NCI-H774 (cell line): ENCODE measurements at places on chromosomes 1 and 21.
A peak's percentile ranks its signal among the peaks of the same experiment; 100 is the strongest.

- no peak for DNase-seq
These were observed 4.6 kb downstream of the OBSCN start for GRCh38 chr1:228212415-228212965.

- DNase-seq, result no peak
These were observed 26.4 kb downstream of the HHIPL2 start for GRCh38 chr1:222521299-222522104.

DNA sequence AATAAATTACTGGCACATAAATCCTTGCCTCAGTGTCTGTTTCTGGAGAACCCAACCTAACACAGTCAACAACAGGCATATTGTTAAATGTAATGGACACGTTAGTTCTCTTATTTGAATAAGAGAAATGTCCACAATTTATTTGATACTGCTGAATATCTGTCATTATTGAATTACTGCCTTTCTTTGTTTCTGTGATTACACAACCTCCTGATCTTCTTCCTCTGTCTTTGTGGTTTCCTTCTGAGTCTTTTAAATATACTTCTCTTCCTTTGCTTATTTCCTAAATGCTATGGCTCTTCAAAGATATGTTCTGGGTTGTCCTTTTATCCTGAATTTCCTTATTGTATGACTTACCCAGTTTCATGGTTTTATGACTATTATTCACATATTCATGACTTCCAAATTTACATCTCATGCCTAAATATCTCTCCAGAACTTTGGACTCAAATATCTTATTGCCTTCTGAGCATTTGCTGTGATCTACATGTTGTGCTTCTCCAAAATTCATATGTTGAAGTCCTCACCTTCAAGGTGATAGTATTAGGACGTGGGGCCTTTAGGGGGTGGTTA is 39.9 kb downstream of the MSH4 start:
- DNase-seq, result no peak

- no peak for DNase-seq
These were observed 118.4 kb downstream of the PIGK start for GRCh38 chr1:77100875-77101274.

- peak; percentile 87 for DNase-seq
These were observed at the start of gene SDF4 for GRCh38 chr1:1231400-1232207. TSS of gene SDF4 (minus strand) at chr1:1232001. CDS start at chr1:1228772, 3,229 bp downstream.

DNA sequence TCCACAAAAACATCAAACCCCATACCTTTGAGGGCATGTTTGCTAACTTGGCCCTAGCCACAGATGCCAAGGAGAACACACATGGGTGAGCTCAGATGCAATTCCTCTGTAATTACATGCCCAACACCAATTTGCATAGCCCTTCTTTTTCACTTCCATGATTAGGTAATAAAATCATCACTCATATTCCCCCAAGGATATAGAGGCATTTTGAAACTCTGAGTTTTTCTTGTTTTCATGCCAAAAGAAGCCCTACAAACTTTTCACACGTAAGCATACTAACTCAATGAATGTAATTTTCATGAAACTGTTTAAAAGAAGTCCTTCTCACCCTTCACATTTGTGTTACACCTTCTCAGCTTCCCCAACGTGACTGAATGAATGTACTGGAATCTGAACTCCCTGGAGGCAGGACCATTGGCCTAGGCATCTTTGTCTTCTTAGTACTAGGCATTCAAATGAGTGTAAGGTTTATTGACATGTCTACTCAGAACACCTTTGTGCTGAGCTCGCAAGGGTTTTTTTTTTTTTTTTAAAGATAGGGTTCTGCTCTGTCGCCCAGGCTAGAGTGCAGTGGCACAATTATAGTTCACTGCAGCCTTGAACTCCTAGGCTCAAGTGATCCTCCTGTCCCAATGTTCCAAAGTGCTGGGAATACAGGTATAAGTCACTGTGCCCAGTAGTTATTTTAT is 31.0 kb downstream of the FBXO42 start:
- DNase-seq, result no peak

GRCh38 chr1:116426401-116426800 is 53.4 kb downstream of the ATP1A1 start:
- no peak for DNase-seq

DNA sequence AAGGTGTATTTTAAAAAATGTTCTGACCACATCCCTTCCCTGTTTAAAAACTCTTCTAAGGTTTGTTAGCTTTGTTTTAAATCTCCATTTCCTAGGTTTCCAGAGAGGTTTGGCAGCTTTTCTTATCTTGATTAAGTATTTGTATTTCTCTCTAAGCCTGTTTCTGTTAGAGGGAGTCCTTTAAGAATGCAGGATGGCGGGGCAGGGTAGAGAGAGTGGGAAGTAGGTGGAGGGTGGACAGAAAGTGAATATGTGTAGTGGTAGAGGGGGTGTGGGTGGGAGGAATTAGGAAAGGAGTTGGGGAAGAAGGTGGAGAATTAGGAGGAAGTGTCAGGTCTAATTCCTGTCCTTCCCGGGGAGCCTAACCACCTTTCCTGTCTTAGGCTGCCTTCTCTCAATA is 21.2 kb upstream of the SERBP1 start:
- no peak for DNase-seq

GRCh38 chr21:33998402-33998801 is 75.0 kb upstream of the MRPS6 start:
- no peak for DNase-seq

GRCh38 chr1:94285031-94285654 is 47.8 kb upstream of the ARHGAP29 start:
- no peak for DNase-seq

GRCh38 chr21:45146801-45147200 is 72.4 kb downstream of the ADARB1 start:
- DNase-seq, result no peak

- peak; percentile 92 for DNase-seq
These were observed 25.3 kb downstream of the A3GALT2 start for GRCh38 chr1:33295450-33296081.

- DNase-seq, result no peak
These were observed 8.0 kb downstream of the DDI2 start for GRCh38 chr1:15625056-15625917.

DNA sequence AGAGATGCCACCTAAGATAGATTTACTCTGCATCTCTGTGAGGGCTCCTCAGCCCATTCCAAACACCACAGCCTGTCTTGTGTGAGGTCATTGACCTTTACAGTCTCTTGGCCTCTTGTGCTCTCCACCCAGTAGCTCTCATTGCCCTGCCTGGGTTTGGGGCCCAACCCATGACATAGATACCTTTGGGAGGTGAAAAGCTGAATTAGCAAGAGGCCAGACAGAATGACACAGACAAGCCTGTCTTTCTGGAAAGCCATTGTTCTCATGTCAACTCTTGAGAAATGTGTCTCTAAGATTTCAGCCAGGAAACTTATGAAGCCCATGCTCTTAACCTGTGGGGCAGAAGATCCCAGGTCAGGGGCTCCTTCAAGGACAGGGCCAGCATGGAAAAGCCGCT is 18.4 kb upstream of the F3 start:
- no peak for DNase-seq

GRCh38 chr1:118290571-118290970 is 105.5 kb upstream of the SPAG17 start:
- no peak for DNase-seq

- DNase-seq, result no peak
These were observed 31.4 kb downstream of the IFI16 start for GRCh38 chr1:159040893-159041724.

GRCh38 chr21:37665230-37666024 is 250.8 kb downstream of the KCNJ6 start:
- DNase-seq, result no peak

DNA sequence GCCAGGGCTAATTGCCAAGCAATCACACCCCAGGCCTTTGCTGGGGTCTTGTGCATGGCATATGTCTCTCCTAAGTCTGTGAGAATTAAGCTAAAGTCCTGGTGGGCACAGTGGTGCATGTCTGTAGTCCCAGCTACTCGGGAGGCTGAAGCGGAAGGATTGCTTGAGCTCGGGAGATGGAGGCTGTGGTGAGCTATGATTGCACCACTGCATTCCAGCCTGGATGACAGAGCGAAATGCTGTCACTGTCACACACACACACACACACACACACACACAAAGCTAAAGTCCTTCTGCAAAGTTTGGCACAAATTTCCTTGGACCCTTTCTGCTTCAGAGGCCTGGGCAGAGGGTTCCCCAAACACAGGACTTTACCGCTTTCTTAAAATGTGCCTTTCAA is 31.3 kb upstream of the DNAJC11 start:
- no peak for DNase-seq

- DNase-seq, result no peak
These were observed 610 bp downstream of the SCYL3 start for GRCh38 chr1:169892927-169893644.

GRCh38 chr1:109617291-109617801 is 2.1 kb downstream of the GNAT2 start:
- no peak for DNase-seq

- no peak for DNase-seq
These were observed 4.6 kb downstream of the AGTRAP start for GRCh38 chr1:11740258-11741192.

DNA sequence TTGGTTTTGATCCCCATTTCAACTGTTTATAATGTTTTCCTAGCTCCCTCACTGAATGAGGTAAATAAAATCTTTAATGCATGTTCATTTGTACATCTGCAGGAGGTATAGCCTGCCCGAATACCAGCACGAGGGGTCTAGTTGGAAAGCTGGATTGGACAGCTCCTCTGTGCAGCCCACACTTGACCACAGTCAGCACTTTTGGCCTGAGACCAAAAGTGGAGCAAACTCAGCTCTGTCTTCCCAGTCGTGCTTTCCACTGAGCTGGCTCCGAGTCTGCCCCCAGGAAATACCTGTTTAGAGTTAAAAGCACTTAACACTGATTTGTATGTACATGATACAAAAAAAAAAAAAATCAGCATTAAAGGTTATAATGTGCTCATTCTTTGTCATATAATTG is 224.4 kb downstream of the DSCAM start:
- no peak for DNase-seq

GRCh38 chr1:36590264-36590663 is 107.6 kb upstream of the CSF3R start:
- DNase-seq, result no peak

- DNase-seq, result peak; percentile 33
These were observed 235.0 kb upstream of the FGGY start for GRCh38 chr1:59061876-59062275.

GRCh38 chr1:11316701-11317100 is 43.7 kb downstream of the UBIAD1 start:
- no peak for DNase-seq

DNA sequence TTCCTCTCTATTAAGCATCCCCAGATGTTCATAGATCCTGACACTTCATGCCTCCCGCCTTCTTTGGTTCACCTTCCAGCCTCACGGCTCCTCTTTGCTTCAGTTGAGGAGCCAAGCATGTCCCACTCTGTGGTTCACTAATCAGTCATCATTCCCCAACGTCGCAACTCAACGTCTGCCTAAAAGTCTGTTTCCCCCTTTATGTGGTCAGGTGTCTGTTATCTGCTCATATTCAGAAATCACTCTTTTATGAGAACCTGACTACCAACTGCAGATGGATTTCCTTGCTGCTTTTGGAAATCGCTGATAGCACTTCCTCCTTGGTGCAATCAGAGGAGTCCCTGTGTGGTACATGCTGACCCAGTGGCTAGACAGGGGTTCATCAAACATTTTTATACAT is 94.1 kb upstream of the VANGL1 start:
- DNase-seq, result no peak

- DNase-seq, result no peak
These were observed 44.2 kb downstream of the OSBPL9 start for GRCh38 chr1:51661081-51661518.

DNA sequence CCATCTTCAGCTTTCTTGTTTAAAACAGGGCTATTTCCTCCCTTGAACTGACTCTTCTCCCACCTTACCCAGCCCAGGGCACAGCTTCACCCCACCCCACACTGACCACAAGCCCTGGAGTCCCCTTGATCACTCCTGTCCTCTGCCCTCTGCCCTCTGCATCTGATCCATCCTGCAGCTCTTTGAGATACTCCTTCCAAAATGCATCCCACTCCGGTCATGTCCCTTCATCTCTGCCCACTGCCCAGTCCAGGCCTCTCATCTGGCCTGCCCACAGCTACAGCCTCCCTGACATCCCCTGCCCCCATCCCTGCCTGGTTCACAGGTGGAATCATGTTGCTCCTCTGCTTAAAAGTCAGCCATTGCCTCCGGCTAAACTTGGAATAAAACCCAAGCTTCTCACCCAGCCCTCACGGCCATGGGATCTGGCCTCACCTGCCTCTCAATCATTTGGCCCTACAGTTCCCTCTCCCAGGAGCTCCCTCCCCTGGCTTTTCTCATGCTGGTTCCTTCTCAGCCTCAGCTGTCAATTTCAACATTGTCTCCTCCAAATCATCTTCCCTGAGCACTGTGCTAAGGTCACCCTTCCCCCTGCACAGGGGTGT is 202.0 kb downstream of the MATN1 start:
- DNase-seq, result no peak

- no peak for DNase-seq
These were observed 22.1 kb downstream of the AIM2 start for GRCh38 chr1:159054427-159054826.

DNA sequence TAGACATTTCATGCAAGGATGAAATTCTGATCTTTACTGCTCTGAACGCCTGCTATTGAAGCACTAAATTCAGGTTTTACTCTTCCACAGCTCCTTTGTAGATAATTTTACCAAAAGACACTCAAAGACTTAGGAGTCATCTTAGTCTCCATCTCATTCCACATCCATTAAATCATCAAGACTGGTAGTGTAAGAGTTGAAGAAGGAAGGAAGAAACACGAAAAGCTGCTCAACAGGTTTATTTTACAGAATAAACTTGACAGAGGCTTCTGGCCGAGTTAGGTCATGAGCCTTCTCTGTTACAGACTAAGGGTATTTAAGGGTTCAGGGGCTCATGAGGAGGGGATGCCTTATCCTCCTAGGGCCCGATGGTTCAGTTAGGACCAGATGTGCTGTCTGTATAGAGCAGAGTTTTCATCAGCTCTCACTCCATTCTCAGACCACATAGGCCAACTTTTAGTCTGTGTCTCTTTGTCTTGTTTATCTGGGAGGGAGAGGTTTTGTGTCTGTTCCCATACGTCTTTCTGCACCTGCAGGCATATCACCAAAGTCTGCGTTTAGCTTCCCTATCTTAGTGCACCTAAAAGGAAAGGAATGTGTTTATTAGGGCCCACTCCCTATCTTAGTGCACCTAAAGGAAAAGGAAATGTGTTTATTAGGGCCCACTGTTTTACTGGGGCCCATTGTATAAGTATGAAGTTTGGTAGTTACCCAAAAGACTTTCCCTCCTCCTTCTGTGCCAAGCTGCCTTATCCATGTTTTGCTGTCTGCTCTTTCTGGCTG is 57.4 kb upstream of the RGS18 start:
- no peak for DNase-seq

DNA sequence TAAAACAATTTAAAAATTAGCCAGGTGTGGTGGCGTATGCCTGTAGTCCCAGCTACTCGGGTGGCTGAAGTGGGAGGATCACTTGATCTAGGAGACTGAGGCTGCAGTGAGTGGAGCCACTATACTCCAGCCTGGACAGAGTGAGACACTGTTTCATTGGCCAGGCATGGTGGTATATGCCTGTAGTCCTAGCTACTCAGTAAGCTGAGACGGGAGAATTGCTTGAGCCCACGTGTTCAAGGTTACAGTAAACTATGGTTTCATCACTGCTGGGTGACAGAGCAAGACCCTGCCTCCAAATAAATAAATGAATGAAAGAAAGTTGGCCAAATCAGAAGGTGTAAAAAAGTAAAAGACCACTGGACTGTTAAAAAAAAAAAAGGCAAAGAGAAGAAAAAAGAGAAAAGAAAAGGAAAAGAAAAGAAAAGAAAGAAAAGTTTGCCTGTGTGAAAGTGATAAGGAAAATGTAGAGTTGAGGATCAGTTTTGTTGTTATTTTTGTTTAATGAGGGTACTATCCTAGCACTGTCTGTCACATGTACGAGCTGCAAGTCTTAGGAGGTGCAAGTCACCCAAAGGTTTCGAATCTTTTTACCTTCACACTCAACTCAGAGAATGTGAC is 52.3 kb downstream of the LUZP1 start:
- DNase-seq, result no peak
